Cardiac muscle cell (in vitro differentiated cells and primary cell): ENCODE measurements at places on chromosomes 13 and 19.

GRCh38 chr13:107342747-107343146 lies 774.8 kb upstream of the ARGLU1 start:
- no peak for DNase-seq

DNA sequence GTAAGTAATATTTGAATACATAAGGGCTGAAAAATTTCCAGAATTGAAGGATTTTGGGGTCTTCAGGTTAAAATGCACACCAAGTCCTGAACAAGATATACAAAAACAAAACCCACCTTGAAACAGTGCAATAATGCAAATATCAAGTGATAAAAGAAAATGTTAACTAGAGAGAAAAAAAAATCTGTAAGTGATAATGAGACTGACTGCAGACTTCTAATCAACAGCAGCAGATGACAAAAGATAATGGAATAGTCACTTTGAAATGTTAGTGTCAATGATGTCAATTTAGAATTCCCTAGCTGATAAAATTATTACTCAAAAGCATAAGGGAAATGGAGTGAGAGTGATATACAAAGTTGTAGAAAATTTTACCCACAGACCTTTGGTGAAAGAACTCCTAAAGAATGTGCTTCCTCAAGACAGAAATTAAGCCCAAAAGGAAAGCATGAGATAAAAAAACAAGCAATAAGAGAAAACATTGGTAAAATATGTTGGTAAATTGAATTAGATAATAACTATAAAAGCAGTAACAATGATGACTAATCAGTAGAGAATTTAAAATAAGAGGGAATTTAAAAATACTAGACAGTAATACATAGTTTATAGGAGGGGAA lies 12.4 kb upstream of the DGKH start:
- no peak for DNase-seq

DNA sequence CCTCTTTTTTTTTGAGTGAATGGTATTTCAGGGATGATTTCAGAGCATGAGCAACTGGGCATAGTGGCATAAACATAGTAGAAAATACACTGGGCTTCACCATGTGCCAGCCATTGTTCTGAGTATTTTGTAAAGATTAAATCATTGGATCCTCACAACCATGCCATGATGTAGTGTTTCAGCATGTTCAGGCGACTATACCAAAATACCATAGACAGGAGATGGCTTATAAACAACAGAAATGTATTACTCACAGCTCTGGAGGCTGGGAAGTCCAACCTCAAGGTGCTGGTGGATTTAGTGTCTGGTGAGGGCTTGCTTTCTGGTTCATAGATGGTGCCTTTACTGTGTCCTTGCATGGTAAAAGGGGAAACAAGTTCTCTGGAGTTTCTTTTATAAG lies 101.5 kb upstream of the KL start:
- no peak for DNase-seq

GRCh38 chr13:45717349-45717748 lies 15.2 kb downstream of the CBY2 start:
- no peak for DNase-seq

GRCh38 chr19:40465025-40465556 lies 454 bp downstream of the BLVRB start:
- DNase-seq = peak; percentile 90

GRCh38 chr19:40247735-40248262 lies 21.3 kb upstream of the CCNP start:
- no peak for DNase-seq

GRCh38 chr19:35869327-35870123 lies 1.2 kb downstream of the APLP1 start:
- peak; percentile 73 for DNase-seq

DNA sequence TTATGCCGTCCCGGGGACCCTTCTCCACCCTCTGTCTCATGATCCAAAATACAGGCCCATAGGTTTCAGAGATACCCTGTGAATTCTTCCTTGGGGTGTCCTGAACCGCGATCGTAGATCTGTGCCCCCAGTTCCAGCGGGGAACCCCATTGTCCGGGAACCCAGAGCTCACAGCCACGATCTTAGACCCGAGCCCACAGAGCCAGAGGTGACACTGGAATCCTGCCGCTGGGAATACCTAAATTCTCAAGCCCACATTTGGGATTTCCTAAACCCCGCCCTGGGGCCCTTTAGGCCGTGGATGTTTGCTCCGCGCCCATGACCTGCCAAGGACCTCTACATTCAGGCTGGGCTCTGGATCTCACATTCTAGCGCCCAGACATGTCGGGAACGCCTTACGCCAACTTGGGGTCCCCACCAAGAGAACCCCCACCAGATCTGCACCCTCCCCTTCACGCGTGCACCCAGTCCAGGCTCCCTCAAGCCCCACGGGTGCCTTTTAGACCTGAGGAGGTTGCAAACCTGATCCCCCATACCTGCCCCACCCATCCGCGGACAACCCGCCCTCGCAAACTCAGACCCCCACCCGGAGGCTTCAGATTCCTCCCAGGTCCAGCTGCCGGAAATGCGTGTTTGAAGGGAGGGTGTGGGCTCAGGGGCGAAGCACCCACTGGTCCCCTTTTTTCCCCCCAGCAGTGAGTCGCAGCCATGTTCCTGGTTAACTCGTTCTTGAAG lies 605 bp downstream of the CAPNS1 start:
- peak; percentile 58 for DNase-seq

GRCh38 chr13:27118428-27119054 lies 53.1 kb downstream of the USP12 start:
- DNase-seq = no peak

- no peak for DNase-seq
These were observed 128.7 kb downstream of the MAB21L1 start for GRCh38 chr13:35347679-35348205.

GRCh38 chr13:113765564-113765910 lies 6.5 kb downstream of the TMEM255B start:
- no peak for DNase-seq

DNA sequence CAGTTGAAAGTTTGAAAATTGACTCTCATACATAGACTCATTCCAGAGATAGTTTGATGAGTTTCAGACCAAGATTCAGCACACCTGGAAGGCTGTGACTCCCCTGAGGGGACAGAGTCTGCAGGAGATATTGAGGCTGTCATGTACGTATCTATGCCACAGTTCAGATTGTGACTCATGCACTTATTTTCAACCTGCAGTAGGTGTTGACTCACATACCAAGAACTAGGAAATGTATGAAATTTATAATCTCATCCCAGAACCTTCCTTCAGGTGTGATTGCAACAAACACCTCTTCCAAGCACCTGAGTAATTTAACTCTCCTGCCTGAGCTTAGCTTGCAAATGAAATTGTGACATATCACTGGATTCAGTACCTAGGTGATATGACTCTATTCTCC lies 64.4 kb upstream of the ZNF43 start:
- no peak for DNase-seq

- DNase-seq = peak; percentile 43
These were observed at the start of gene RGCC for GRCh38 chr13:41456768-41457588. TSS of gene RGCC (plus strand) at chr13:41457550. CDS start at chr13:41457708, 158 bp downstream.

DNA sequence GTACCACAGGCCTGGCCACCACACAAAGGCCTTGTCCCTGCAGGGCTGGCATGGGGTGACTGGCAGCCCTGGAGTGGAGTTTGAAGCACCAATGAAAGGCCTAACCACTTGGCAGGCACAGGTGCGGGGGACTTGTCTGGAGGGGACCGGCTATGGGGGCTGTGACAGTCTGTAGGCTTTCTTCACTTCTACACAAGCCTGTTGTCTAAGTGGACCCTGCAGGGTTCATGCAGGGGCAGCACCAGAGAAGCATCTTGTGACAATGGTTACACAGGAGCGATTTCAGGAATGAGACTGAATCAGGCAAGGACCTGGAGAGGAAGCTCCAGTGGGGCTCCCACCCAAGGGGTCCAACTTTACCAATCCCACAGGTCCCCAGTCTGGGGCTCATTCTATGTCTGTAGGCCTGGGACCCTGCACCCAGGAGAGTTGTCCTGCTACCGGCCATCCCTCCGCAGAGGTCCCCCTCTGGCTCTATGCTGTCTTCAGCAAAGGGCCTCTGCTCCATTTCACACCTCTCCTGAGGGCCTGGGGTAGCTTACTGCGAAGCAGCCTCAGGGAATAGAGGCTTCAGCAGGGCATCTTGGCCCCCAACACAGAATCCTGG lies 2.3 kb upstream of the ZNF837 start:
- no peak for DNase-seq

- DNase-seq = no peak
These were observed 852.0 kb downstream of the DACH1 start for GRCh38 chr13:71015021-71015420.

GRCh38 chr19:58181902-58182576 lies 822 bp upstream of the ZNF274 start:
- peak; percentile 55 for DNase-seq

DNA sequence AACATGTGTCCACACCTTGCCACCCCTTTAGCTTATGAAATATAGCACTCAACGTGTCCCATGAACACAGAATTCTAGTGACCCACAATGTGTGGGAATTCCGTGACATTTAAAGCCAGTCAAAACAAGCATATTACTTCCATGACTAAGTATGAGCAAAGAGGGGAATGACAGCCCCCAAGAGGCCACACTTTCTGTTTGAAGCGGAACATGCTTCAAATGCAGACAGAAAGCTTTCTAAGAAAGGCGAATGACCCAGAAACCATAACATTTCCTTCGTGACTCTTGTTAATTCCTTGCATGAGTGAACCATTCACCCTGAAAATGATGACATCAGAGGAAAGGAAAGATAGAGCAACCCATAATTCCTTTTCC lies 122.0 kb upstream of the FNDC3A start:
- DNase-seq = peak; percentile 39

DNA sequence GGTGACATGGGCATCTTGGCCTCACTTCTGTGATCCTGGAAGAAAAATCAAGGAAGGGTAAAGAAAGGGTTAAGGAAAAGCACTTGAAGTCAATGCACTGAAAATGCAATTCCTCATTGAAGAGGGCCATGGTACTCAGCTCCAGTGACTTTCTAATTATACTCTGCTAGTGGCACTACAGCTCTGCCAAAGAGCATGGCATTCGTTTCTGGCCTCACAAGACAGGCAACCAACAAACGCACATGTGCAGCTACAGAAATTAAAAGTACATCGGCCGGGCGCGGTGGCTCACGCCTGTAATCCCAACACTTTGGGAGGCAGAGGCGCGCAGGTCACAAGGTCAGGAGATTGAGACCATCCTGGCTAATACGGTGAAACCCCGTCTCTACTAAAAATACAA lies 21.8 kb downstream of the SACS start:
- DNase-seq = peak; percentile 67

DNA sequence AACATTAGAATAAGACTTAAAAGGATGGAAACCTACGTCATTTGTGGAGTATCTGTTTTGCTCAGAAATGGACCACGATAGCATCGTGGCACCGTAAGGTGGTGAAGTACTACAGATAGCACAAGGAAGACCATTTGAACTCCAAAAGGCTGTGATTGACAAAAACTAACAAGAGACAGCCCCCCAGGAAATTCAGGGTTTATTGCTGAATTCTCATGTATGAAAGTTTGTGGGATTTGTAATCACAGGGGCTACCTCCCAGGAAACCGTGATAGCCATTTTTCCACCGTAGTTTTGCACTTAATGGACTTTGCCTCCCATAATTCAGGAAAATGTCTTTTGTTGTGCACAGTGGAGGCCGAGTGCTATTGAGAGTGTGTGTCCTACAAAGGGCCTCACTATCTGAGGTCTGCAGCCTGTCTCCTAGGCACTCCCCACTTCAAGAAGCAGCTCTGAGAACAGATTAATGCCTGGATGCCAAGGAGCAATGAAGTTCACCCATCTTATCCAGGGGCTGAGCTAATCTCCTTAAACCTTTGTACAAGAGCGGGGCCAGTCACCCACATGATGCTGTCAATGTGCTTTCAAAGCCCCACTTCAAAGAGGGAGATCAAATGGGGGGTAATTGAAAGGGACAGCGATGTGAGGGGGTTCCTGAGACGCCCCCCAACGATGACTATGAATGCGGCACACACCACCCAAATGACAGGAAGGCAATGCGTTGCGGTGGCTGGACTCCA lies 182.6 kb downstream of the COL4A1 start:
- DNase-seq = no peak

DNA sequence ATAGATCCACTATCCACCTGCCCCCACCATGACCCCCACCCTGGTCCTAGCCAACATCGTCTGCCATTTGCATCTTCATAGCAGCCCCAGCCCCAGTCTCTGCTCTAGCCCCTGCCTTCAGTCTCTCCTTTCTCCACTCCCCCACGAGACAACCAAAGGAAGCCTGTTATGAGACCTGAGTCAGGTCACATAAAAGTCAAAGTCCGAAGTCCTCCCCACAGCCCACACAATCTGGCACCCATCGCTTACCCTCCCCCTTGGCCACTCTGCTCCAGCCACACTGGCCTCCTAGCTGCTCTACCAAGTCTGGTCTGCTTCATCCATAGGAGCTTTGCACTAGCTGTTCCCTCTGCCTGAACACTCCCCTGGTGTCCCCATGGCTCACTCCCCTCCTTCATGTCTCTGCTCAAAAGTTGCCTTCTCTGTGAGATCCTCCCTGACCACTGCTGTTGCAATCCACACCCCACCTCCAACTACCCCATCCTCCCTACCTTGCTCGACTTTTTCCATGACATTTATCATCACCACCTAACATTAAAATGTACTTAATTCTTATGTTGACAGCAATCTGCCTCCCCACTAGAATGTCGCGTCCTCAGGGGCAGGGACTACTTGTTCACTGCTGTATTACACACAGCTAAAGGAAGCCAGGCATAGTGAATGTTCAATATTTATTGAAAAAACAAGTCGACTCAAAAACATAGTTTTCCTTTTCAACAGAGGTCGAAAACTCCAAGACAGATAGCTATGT lies 1.2 kb upstream of the PLEKHG2 start:
- no peak for DNase-seq
